Lower leg skin (tissue), 4 donors: ENCODE measurements at places on chromosomes 6 and 20.

GRCh38 chr20:833121-833449 lies 430 bp upstream of the FAM110A start:
- DNase-seq: no peak

DNA sequence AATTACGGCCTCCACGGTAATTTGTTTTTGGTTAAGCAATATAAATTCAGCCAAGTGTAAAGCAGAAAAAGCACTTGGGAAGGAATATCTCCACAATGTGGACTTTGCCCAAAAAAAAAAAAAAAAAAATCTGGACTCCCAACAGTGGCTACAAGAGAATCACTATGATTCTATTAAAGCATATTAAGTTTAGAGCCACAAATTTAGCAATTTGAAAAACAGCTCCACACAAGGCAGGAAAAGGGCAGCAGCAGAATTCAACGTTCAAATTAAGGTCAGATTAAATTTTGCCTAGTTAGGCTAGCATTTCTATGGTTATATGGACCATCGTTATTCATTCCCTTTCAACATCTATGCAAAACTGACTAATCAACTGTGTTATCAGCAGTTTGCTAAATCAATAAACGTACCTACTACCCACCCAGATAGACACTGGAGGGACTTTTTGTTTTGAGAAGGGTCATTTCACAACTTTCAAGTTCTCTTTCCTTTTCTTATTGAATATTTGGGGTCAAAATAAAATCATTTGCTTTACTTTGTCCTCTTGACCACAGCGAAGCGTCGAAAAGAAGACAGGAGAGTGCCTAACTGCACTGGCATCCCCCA lies 1.0 kb downstream of the MCM9 start:
- no peak for DNase-seq

- DNase-seq: no peak
These were observed 616 bp downstream of the CHMP4B start for GRCh38 chr20:33811776-33812151.

DNA sequence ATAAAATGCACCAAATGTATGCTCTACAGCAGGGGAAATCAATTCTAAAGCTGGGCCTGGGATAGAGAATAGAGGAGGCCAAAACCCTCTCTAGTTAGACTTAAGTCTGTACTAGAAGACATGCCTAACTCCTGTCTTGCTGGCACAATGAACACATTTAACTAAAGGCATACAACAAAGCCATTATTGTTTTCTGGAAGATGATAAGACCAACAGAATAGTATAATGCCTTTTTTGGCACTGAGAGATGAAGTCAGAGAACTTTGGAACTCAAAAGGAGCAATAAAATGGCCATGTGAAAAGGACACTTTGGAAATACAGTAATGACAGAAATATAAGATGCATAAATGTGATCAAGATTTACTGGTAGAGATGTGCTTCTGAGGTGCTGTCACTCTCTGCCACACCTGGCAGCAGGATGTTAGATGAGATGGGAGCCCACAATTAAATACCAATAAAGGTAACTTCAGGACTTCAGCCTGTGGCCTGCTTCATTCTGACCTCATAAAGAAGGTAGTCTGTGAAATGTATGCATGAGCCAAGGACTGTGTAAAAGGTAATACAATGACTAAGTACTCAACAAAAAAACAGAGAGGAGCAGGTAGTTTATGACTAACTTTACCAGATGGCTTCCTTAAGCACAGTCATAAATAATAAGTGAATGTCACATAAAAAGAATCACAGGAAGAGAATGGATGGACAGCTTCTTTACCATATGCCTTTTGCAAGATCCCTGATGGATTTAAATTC lies 333.4 kb downstream of the BCKDHB start:
- DNase-seq: no peak

- peak; percentile 87 for DNase-seq
These were observed 6.7 kb downstream of the PRDM13 start for GRCh38 chr6:99613409-99613704.

DNA sequence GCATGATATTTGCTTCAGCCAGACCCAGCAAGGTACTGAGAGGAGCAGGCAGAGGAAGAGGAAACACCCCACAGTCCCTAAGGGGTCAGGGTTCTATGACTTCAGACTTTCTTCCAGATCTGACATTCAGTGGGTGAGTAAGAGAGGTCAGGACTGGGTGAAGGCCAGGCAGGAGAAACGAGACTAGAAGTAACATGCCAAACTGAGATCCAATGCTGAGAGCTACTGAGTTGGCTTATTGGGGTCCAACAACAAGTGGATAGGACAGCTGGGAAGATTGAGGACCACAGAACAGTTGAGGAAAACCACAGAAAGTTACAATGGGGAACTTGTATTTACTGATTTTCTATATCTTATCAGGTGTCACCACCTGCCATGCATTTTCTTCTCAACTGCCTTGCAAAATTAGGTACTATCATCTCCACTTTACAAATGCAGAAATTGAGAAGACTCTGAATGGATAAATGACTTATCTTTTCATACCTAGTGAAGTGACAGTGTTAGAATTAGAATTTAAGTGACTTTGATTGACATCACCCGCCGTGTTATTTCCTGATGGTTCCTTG lies 43.8 kb upstream of the HIVEP1 start:
- DNase-seq: no peak

GRCh38 chr20:51227744-51228143 lies 204.8 kb upstream of the KCNG1 start:
- DNase-seq: no peak

DNA sequence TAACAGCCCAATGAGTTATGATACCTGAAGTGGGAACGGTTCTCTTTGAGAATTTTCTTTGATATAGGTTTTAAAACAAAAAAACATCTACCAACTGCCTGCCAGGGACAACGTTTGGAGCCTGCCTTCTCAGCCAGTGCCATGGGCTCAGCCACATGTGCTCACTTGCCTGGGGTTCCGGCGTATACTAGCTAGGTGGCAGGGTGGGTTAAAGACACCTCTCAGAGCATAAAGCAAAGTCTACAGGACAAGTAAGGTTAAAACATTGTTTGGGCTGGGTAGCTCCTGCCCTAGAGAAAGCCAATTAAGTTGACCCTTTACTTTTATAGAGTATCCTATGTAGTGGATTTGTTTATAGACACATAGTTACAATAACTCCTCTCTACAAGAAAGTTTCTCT lies 38.0 kb upstream of the SCGN start:
- DNase-seq: no peak

GRCh38 chr20:61297491-61297890 lies 45.4 kb downstream of the CDH4 start:
- DNase-seq: no peak

GRCh38 chr6:43246301-43247113 lies 3.2 kb downstream of the TTBK1 start:
- no peak for DNase-seq

DNA sequence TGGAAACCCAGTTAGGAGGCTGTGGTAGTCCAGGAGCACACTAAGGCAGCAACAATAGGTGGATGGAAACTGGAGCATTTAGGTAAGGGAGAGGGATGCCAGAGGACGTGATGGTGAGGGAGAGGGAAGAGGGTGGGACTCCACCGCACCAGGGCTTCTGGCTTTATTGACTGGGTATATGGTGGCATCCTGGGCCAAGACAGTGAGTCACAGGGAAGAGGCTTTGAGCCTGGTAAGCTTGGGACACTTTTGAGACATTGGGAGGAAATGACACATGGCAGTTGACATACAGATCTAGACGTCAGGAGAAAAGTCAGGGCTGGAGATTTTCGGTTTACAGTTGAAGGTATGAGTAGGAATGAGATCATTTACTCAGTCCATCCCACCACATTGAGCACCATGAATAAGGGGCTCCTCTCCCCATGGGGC lies 14.9 kb downstream of the NT5E start:
- no peak for DNase-seq

DNA sequence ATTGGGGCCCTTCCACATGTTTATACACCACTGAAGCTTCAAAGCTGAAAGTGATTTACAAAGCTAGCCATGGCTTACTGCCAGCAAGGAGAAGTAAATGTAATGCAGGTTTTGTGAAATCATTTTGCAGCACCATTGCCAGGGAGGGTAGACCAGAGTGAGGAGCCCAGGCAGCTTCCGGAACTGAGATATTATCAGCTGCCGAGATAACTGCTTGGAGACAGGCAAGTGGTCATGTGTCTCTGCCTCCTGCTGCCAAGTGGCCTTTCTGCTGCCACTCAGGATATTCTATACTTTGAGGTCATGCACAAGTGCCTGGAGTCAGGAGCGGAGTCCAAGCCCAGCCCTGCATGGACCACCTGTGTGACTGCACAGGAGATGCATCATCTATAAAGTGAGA lies 160.2 kb downstream of the SYNDIG1 start:
- DNase-seq: no peak

DNA sequence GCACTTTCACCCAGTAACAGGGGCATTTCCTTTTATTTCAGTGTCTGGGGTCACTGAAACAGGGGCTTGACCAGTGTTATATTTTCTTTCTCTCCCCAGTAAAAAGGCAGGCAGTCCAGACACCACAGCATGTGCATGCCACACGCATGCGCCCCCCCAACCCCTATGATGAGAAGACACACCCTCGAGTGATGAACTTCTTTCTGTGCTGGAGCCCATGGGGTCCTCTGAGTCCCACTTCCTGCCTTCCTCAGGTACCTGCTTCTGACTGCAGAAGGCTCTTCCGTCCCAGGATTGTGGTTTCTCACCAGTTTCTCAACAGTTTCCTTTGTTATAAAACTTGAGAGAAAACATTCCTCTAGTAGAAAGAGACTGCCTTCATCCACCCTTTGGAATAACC lies 45.7 kb upstream of the TMEM181 start:
- DNase-seq: no peak

DNA sequence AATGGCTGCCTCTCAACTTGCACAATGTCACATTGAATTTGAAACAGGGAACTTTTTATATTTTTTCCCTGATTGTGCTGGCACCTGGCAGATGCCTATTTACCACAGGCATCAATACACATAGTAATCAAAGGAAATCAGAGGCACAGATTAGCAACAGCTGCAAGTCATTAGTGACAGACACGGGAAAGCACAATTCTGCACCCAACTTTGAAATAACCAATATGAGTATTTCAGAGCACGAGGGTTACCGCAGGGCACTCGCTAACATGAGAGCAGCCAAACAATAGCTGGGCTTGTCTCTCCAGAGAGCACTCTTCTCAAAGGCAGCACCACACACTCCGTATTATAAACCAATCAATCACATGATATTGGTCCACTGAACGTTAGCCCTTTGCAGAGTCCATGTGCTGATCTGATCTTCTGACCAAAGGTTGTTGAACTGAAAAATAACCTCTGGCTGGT lies 149.5 kb downstream of the RNF144B start:
- DNase-seq: no peak

DNA sequence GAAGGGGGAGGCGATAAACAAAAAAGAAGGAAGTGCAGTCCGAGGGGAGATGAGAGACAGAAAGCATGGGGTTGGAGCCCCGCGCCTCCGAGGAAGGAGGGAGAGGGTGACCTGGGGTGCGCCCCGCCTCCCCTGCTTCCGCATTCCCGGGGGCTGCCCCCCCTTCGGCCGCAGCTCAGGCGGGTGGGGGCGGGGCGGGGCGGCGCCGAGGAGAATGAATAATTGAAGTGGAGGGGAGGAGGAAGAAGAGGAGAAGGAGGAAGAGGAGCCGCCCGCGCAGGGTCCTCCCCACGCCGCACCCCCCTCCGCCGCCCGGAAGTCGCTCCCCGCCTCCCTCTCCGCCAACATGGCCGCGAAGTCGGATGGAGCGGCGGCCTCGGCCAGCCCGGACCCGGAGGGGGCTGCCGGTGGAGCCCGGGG lies at the start of gene XKR7:
XKR7 (plus strand) TSS at position 322 of the 420 bp plus-strand sequence; CDS start at position 347, 25 bp downstream.
- DNase-seq: no peak

GRCh38 chr20:38269040-38269439 lies 8.5 kb upstream of the KIAA1755 start:
- no peak for DNase-seq

- DNase-seq: no peak
These were observed 85.2 kb upstream of the ECI2 start for GRCh38 chr6:4220558-4220957.

DNA sequence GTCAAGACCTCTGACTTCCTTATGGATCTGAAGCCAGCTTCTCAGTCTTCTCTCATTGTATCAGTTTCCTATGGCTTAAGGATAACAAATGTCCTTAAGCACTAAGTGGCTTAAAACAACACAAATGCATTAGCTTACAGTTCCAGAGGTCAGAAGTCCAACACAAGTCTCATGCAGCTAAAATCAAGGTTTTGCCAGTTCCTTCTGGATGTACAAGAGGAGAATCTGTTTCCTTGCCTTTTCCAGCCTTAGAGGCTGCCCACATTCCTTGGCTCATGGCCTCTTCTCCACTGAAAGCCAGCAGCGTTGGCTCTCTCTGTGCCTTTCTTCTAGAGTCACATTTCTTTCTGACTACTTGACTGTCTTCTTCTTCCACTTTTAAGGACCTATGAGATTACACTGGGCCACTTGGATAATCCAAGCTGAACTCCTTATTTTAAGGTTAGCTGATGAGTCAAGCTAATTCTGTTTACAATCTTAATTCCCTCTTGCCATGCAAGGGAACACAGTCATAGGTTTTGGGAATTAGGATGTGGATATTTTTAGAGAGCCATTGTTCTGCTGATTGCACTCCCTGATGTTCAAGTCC lies 179.0 kb downstream of the BCAS1 start:
- DNase-seq: peak; percentile 74

GRCh38 chr20:48722737-48723191 lies 105.0 kb downstream of the PREX1 start:
- no peak for DNase-seq

- no peak for DNase-seq
These were observed 49.8 kb downstream of the KCNQ2 start for GRCh38 chr20:63422653-63423052.

GRCh38 chr20:15011631-15012030 lies 674.2 kb upstream of the FLRT3 start:
- no peak for DNase-seq

- DNase-seq: no peak
These were observed 83.8 kb upstream of the ELOVL5 start for GRCh38 chr6:53432318-53433161.

- no peak for DNase-seq
These were observed 17.1 kb downstream of the KIF6 start for GRCh38 chr6:39707962-39708683.

DNA sequence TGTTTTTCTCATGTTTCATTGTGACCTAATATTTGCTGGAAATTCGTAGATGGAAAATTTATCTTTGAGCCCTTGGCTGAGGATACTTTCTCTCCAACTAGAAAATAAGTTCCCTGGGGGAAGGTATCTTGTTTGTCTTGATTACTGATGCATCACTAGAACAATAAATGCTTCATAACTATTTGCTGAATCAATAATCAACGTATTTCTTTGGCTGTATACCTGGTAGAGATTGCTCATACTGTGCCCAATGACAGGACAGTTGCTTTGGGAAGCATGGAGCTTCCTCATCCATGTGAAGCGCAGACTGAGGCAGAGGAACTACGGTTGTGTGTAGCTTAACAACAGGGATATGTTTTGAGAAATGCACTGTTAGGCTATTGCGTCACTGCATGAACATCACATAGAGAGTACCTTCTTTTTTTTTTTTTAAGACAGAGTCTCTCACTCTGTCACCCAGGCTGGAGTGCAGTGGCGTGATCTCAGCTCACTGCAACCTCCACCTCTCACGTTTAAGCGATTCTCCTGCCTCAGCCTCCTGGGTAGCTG lies 34.2 kb upstream of the RPN2 start:
- no peak for DNase-seq
